GM20000 (cell line): ENCODE measurements at places on chromosomes 2 and 18.
A peak's percentile ranks its signal among the peaks of the same experiment; 100 is the strongest.

DNA sequence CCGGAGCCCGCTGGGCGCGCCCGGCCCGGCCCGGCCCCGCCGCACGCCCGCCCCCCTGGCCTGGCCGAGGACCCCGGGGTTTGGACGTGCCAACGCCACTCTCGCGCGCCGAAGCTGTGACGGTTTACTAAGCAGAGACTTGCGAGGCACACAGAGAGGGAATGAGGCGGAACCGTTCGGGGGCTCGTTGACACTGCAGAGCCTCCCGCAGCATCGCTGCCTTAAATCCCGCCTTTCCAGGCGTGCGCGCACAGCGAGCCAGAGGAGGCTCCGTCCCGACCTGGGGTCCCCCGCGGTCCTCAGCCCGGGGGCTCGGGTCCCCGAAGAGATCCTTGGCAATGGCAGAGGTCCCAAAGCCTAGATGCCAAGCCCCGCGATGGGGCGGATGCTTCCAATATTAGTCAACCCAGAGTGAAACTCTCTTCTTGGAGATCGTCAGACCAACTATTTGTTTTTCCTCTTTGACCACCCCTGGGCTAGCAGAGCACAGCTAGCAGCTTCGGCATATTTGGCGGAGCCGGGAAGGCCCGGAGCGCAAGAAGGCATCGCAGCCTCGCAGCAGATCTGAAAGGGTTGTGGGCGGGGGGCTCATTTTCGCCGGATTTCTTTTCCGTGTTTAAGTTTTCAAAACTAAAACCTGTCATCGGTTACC is at the start of gene ZNF385B:
Gene ZNF385B (minus strand): TSS at position 197 of the 652 bp plus-strand sequence.
- peak; percentile 36 for DNase-seq

DNA sequence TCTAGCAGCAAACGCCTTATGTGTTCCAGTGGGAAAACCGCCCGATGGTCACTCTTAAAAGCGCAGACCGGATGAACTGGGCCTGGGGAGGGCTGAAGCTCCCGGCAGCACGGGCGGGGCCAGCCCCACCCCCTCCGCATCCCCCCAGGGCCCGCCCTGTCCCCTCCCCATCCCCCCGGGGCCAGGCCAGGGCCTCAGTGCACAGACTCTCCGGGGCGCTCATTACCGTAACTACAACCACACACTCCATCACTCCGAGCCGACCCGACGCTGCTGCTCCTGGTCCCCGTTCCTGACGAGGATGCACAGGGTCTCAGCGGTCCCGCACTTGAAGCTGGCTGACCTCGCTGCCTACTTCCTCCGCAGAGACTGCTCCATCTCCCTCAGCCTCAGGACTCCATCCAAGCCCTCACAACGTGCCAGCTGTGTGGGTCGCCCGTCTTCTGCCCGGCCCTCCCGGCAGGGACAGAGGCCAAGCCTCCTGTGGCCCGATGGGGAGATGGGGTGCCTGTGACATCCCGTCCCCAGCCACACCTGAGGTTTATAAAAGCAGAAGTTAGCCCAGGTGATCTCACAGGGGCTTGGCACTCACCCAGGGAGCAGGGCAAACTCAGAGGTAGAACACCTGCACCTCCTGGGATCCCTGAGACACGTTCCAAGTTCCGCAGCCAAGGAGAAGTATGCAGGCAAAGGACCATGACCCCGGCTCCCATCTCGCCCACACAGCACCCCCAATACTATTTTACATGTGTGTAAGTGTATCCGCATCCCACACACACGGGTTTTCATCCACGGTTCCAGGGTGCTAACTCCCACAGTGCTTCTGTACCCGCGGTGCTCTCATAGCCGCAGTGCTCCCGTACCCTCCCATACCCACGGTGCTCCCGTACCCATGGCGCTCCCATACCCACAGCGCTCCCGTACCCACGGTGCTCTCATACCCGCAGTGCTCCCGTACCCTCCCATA is 36.0 kb downstream of the SLC66A2 start:
- peak; percentile 32 for DNase-seq

GRCh38 chr2:122384768-122385333 is 629.4 kb downstream of the TSN start:
- DNase-seq: no peak

- DNase-seq: no peak
These were observed 30.5 kb upstream of the PEX13 start for GRCh38 chr2:60987041-60987440.

DNA sequence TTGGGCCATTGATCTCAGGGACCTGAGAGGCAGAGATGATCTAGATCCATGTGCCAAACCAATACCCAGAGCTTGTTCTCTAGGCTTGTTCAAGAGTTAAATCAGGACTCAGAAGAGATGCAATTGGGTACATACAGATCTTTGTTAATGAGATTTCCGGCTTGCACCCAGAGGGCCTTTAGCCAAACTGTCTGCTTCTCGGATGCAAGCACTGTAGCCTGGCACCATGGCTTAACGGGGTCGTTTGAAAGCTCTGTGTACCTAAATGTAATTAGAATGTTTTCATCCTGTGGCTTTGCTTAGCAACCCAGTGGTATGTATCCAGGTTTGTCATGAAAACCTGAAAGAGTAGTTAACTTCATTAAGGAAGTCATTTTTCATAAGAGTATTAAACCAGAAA is 94.2 kb downstream of the TPGS2 start:
- no peak for DNase-seq

DNA sequence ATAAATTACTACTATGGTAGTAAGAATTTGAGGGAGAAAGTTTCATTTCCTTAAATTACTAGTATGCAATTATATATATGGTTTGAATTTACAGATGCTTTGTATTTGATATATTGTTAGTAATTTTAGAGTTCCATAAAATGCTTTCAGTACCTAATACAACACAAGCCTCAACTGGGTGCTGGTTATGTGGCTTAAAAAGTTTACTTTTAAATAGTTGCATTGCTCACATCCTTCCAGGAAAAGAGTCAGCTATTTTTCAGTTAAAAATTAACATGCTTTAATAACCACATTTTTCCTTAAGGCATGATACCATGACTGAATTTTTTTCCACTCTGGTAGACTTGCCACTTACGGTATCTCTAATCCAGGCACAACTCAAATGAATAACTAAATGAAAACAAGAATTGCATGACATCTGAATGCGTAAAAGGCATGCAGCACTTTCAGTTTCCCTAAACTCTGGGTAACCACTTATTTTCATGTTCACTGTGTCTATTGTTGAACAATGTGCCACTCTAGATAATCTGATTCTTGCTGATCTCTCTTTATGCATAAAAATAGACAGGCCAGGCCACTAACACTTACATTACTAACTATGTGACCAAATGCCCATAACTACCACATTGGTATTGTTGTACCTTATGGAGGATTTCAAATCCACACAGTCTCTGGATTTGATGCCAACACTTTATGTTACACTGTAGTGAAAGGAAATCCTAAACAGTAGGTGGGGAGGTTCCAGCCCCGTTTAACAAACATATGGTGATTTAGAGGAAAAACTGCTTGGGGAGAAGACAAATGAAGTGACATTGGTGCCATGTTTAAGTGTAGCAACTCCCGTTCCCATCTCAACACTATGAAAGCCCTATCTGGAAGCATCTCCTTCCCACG is 35.5 kb upstream of the SLC35F5 start:
- DNase-seq: peak; percentile 47

GRCh38 chr2:155100261-155100660 is 401.8 kb downstream of the KCNJ3 start:
- DNase-seq: no peak

- DNase-seq: no peak
These were observed 290.9 kb upstream of the HDAC4 start for GRCh38 chr2:239691720-239692119.

- no peak for DNase-seq
These were observed 369.9 kb downstream of the LPIN1 start for GRCh38 chr2:12116228-12116750.

DNA sequence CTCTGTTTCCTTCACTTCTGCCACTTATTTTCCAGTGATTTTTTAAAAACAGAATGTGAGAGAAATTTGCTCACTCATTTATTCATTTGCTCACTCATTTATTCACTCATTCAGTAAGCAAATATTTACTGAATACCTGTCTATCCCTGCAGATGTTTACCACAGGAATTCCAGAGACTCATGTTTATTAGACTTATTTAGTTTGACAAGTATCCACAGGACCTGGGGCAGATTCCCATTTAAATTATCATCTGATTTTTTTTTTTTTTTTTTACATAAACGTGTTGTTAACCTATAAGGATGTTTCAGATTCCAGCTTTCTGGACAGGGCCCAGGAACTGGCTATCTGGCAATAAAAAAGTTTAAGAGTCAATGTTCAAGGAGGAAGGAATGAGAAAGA is 175.1 kb upstream of the ERBB4 start:
- DNase-seq: no peak

GRCh38 chr2:56315376-56315775 is 131.6 kb downstream of the CCDC85A start:
- DNase-seq: no peak

GRCh38 chr2:135829378-135830135 is 7.4 kb downstream of the LCT start:
- DNase-seq: no peak

DNA sequence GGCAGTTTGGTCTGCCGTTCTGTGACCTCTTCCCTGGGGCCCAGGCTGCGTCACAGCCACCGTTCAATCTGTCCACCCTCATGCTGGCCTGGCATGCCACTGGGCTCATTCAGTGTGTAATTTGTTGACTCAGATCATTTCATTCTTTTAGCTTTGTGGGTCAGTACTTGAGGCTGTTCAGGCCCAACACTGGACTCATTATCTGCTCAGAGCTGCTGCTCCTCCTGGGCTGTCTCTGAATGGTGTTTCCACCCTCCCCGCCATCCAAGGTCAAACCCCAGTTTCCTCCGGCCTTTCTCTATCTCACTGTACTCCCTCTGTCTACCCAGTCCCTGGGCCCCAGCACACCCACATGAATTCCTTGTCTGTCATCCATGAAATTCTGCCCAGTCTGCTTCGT is 152.4 kb upstream of the NCK2 start:
- DNase-seq: no peak

DNA sequence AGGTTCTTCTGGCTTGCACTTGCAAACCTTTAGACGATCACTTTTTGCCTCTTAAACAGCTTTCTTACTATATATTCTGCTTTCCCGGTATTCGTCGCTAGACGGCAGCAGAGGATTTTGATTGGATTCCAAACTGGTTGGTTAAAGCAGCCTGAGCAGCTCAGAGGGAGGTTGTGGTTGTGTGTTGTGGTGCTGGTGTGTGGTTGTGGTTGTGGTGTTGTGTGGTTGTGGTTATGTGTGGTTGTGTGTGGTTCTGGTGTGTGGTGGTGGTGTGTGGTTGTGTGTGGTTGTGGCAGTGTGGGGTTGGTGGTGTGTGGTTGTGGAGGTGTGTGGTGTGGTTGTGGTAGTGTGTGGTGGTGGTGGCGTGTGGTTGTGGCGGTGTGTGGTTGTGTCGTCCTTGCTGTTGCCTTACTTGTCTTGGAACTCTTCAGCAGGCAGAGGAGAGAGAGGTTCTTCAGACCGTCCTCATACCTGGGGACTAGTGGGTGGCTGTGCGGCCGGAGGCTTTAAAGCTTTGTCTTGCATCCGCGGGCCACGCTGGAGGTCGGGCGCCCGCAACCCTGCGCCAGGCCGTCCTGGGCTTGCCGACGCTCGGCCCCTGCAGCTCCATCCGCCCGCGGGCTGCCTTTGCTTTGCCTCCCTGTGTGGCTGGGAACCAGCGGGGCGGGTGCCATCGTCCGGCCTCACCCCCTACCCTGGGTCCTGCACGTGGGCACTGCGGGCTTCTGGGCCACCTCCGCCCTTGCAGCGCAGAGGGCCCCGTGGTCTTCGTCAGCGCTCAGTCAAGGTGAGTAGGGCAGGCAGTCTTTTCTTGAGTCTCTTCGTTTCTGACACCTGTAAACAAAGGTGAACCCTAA is 190.8 kb downstream of the ARHGAP28 start:
- peak; percentile 68 for DNase-seq

- no peak for DNase-seq
These were observed 583 bp upstream of the CD226 start for GRCh38 chr18:69948256-69948655.

GRCh38 chr2:215137741-215138340 is 585 bp downstream of the ABCA12 start:
- no peak for DNase-seq

DNA sequence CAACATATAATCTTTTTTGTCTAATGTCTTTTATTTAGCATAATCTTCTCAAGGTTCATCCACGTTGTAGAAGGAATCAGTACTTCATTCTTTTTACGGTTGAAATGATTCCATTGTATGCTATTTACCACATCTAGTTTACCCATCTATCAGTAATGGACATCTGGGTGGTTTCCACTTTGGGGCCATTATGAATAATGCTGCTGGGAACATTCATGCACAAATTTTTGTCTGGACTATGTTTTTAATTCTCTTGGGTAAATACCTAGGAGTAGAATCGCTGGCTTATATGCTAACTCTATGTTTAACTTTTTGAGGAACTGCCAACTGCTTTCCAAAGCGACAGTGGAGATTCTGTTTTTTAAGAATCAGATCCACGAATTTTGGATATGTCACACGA is 7.4 kb upstream of the GCG start:
- no peak for DNase-seq

DNA sequence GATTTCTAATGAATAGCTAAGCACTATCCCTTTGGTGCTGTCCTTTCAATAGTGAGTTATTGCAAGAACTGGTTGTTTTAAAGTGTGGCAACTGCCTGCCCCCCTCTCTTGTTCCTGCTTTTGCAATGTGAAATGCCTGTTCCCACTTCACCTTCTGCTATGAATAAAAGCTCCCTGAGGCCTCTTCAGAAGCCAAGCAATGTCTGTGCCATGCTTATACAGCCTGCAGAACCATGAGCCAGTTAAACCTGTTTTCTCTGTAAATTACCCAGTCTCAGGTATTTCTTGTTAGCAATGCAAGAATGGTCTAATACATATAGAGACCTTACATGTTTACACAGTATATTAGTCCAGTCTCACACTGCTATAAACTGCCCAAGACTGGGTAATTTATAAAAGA is 15.0 kb upstream of the METTL21A start:
- DNase-seq: no peak

GRCh38 chr2:43924463-43924862 is 71.3 kb downstream of the LRPPRC start:
- DNase-seq: no peak

DNA sequence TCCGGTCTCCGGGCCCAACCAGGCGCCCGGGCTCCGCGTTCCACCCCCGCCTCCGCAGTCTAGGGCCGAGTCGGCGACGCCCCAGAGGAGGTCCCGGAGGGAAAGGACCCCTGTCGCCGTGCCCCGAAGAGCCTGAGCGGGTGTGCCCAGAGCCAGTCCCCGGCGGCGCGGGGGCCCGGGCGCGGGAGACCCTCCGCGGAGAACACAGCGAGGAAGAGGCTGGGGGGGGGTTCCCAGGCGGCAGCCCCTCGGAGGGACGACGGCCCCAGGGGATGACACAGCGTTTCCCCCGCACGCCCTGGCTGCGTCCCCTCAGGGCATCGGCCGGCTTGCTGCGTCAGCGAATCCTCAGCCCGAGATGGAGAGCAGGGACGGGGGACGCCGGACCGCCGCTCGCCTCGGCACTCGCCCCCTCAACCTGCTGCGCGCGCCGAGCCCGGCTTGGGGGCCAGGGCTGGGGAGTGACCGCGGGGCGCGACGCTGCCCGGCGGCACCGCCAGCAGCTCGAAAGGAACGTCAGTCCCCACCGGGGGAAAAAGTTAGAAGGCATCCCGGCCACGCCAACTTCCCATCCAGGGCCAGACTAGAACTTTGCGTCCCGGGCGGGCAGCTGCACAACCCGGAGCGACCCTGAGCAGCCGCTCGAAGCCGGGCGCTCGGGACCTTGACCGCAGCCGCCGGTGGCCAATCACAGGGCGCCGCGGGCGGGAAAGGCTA is 711 bp downstream of the SFXN5 start:
- DNase-seq: peak; percentile 63
